ENCODE measurements at places on chromosomes 11 and 22.

- no peak for DNase-seq
Measured at GRCh38 chr11:112581747-112582146, 321.1 kb upstream of the PLET1 start.

GRCh38 chr22:47196166-47196849, 433.9 kb downstream of the TBC1D22A start:
- no peak for DNase-seq

DNA sequence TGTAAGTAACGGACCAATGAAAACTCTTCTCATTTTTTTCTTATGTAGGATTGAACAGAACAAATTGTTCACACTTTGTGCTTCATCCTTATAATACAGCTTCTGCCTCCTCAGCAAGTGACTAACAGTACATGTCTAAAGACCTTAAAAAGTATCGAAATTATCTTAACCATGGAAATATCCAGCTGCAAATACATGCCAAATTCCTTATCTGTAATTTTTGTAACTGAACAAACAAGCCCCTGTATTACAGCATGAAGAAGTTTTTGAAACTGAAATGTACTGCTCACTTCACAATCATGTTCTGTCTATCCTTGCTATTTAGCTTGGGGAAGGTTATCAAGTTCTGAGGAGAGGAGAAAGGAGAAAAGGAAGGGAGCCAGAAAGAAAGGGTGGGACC, 20.4 kb downstream of the WT1 start:
- DNase-seq, result no peak

DNA sequence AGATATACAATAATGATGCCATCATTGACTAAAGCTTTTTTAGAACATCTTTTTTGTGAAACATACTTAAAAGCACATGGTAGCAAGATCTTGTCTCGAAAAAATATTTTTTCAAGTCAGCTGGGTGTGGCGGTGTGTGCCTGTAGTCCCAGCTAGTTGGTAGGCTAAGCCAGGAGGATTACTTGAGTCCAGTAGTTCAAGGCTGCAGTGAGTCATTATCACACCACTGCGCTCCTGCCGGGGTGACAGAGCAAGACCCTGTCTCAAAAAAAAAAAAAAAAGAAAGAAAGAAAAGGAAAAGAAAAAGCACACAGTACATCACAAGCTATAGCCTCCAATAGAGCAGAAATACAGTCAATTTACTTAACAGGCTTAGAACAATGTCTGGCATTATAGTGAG, 37.0 kb downstream of the ENTHD1 start:
- no peak for DNase-seq

- DNase-seq, result no peak
Measured at GRCh38 chr22:24178021-24178431, 3.3 kb upstream of the SUSD2 start.

GRCh38 chr22:50625131-50625567, 2.8 kb downstream of the ARSA start:
- no peak for DNase-seq

DNA sequence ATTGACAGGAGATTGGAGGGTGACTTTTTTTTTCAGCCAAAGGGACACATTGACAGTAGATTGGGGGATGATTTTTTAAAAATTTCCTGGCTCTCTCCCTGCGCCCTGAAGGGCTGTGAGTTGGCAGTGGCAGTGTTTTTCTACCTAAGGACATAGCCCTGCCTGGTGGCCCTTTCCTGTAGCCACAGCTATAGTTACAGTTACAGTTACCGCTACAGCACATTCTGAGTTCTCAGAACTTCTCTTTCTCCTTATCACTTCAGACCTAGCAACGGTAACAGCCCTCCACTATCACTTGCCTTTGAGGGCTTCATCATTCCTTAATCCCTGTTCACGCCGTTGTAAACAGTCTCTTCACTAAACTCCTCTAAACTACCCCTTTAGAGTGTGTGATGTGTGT, 684 bp downstream of the MRGPRX2 start:
- DNase-seq, result no peak

DNA sequence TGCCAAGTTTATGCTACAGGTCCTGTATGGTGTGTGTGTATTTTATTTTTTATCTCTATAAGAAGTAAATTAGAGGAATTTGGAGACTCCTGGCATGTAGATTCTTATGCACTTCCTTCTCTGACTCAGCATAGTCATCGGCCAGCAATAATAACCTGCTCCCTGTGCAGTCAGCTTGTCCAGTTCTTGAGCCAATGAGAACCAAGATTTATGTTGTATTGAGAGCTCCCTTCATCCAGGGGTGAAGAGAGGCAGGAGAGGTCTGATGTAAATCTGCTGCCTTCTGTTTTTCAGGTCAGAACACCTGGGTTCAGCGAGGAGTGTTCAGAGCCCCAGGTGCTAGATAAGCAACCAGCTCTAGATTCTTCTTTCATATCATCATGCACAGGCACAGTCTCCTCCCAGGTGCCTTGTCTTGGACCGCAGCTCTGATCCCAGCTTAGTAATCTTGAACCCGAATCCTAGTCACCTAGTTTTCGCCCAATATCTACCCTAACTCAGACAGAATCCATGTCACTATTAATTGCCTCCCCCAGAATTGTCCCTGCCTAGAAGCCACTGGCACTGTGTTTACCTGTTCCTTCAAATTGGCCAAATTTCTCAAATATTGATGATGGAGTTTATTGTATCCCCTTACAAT, 328.2 kb upstream of the NCAM1 start:
- no peak for DNase-seq

GRCh38 chr11:11229647-11230046, 123.4 kb downstream of the CSNK2A3 start:
- peak; percentile 37 for DNase-seq

DNA sequence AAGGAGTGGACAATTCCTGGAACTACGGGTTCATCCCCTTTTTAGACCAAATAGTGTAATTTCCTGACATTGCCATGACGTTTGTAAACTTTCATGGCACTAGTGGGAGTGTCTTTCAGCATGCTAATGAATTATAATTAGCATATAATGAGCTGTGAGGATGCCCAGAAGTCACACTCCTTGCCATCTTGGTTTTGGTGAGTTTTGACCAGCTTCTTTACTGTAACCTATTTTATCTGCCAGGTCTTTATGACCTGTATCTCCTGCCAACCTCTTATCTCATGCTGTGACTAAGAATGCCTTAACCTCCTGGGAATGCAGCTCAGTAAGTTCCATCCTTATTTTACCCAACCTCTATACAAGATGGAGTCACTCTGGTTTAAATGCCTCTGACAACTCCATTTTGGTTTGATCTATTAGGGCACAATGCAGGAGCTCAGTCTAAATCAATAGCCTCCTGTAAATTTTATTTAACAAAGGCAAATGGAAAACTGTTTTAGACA, 20.7 kb downstream of the OR10A6 start:
- peak; percentile 33 for DNase-seq

GRCh38 chr11:46296528-46297448, 19.3 kb downstream of the CREB3L1 start:
- peak; percentile 97 for DNase-seq

GRCh38 chr11:135001581-135001980, 589.5 kb upstream of the B3GAT1 start:
- no peak for DNase-seq

DNA sequence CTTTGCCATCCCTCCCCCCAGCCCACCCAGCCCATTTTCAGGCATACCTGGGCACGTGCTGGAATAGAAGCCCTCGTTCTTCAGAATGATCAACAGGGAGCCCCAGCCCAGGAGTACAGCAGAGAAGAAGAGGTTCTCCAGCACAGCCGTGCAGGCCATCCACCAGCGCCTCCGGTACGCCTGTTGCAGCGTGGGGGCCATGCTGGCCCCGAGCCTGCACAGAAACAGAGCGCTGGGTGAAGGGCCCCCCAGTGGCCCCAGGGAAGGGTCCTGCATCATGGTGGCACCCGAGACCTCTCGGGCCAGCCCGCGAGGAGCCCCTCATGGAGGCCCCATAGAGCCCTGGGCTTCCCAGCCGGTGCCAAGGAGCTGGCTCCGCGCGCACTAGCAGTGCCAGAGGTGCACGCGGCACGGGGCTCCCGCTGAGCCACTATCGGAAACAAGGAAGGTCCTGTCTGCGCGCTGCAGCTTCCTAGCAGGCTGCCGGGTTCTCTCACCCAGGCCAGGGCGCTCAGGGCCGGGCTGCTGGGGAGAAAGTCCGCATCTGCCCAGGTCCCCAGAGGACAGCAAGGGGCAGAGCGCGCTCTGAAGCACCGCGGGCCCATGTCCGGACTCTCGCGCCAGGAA, 1.5 kb downstream of the SLC43A1 start:
- DNase-seq, result no peak

DNA sequence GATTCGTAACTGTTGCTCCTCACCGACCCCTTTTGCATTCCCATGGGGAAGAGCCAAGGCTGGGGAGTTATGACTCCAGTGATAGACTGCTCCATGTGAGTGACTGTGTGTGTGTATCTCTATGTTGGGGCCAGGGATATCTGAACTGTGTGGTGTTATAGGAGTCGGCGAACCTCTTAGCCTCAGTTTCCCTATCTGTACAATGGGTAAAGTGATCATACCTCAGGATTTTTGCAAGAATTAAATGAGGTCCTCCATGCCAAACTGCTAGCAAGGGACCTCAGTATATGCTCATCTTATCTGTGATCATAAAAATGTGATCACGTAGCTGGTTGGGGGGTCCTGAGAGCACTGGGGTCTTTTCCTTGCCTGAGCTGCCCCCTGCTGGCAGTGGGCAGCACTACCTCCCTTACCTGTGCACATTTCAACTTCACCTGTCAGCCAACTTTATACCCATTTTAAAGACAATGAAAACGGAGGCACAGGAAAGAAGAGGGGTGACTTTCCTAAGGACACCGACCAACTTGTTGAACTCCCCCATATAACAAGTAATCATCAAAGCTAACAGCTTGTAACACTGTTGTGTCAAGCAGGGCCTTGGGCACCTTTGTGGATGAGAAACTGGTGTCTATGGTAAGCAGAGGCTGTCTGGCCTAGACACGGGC, 1.4 kb upstream of the DPP3 start:
- no peak for DNase-seq

- no peak for DNase-seq
Measured at GRCh38 chr11:111379602-111380136, 594 bp upstream of the POU2AF1 start.

- DNase-seq, result peak; percentile 46
Measured at GRCh38 chr22:32660292-32660691, 141.2 kb upstream of the TIMP3 start.

GRCh38 chr11:27234961-27235360, 128.1 kb downstream of the CCDC34 start:
- no peak for DNase-seq

DNA sequence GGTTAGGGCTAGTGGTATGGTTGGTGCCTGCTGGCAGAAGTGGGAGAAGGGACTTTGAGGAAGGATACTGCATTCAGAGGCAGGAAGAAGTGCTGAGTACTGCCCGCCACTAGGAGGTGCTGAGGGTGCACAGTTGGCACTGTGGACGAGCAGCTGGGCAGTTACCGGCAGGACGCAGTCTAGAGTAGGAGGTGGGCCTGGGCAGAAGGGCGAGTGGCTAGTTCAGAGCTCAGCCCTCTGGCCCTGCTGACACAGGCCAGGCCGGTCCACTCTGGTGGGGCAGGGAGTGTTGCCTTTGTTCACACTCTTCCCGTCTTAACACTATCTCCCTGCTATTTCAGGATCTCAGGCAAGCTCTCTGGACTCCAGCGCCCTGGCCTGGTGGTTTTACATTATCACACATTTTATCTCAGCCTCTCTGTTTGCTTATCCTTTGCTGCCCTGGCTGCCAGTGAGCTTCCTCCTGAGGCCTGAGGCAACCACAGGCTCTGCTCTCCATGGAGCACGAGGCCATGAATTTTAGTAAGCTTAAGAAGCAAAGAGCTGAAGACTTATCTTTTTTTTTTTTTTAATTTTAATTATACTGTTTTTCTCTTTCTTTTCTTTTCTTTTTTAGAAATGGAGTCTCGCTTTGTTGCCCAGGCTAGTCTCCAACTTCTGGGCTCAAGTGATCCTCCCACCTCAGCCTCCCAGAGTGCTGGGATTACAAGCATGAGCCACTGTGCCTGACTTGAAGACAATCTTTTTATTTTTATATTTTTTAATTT, 26.9 kb downstream of the SNAP29 start:
- peak; percentile 74 for DNase-seq

GRCh38 chr11:116073854-116074837, 569.9 kb upstream of the CADM1 start:
- no peak for DNase-seq

DNA sequence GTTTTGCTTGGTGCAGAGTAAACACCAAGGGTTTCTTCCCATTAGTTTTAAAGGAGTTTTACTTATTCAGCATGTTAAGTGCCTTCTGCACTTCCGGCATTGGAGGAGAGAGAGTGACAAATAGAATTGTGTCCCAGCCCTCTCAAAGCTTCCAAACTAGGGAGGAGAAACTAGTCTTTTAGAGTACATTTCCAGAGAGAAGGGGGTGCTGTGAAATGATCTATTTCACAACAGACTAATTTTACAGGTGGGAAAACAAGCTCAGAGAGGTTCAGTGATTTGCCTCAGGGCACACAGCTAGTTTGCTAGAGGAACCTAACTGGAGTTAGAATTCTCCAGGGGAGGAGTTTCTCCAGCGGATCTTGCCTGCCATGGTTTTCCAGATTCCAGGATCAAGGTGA, 12.6 kb downstream of the MPST start:
- DNase-seq, result no peak

DNA sequence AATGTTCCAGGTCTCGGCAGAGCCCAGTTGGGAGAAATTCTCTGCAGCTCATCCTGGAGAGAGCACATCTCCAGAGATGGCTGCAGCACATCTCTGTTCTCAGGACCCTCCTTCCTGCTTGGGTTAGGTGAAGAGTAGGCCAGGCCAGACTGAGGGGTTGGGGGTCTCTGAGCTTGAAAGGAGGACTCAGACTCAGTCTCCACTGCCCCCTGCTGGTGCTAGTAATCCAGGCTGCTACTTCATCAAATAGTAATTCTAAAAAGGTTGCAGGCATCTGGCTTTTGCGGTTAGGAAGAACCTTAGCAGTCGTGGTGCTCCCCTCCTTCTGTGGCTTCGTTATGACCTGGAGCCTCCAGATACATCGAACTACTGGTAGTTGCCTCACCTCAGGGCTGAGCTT, 9.7 kb downstream of the TUB start:
- no peak for DNase-seq

GRCh38 chr11:45806937-45807791, 2.2 kb downstream of the SLC35C1 start:
- no peak for DNase-seq

- no peak for DNase-seq
Measured at GRCh38 chr11:28763876-28764275, 655.7 kb downstream of the METTL15 start.

- DNase-seq, result no peak
Measured at GRCh38 chr11:71355281-71355680, 92.9 kb downstream of the DHCR7 start.

DNA sequence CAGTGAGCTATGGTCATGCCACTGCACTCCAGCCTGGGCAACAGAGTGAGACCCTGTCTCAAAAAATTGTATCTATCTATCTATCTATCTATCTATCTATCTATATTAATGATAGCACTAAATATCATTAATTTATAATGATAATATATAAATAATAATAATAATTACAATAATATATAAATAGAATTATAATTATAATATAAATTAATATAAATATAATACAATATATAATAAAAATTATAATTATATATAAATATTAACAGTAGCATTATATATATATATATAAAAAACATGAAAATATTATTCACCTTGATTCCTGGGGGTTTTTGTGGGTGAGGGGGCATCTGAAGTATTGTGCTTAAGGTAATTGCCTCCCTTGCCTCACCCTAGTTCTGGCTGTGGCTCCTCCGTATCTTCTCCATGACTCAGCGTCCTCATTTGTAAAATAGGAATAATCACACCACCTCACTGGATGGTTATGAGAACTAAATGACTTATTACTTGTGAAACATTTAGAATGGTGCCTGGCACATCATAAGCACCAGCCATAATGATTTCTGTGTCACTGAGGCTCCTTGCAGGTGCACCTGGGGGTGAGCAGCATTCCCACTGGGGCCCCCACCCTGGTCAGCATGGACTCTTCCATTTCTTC, 18.8 kb downstream of the RASD2 start:
- peak; percentile 52 for DNase-seq
